ENCODE measurements at places on chromosomes 1 and 21. TPM values are rescaled to one million over a fixed set of nuclear protein-coding genes. Genes with fewer than 3 reads are reported as not detected.
A peak's percentile ranks its signal among the peaks of the same experiment; 100 is the strongest.

The ZSWIM5 gene
- 0.81 TPM for total RNA-seq

The OSBPL9 gene
- total RNA-seq: 53.5 TPM

The ZNF695 gene
- total RNA-seq: 0.06 TPM

The KRTAP13-2 gene
- not detected for total RNA-seq

The CELA2B gene
- total RNA-seq: not detected

The GRIK1 gene
- total RNA-seq: 0.12 TPM

The IL6R gene
- 13.1 TPM for total RNA-seq

The SPRR4 gene
- not detected for total RNA-seq

The LRRN2 gene
- total RNA-seq: 1.7 TPM

The ANKRD35 gene
- 1.4 TPM for total RNA-seq

The FOXO6 gene
- 2.8 TPM for total RNA-seq

The PSMG1 gene
- total RNA-seq: 25.3 TPM

DNA sequence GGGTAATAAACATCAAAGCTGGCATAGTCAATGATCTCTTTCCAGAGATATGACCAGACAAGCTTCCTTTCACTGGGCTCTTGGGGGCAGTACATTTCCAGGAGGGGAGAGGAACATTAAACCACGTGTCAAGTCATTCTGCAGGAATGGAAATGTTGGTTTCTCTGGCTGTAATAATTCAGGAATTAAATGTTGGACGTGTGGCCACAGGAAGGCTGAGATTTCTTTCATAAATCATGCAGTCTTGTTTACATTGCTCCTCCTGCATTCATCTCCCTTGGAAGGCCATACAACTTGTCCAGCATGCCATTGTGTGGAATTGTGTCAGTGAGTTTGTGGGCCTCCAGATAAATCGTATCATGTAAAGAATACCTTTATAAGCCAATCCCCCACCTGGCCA, 259.2 kb downstream of the ADGRL2 start:
- no peak for DNase-seq

DNA sequence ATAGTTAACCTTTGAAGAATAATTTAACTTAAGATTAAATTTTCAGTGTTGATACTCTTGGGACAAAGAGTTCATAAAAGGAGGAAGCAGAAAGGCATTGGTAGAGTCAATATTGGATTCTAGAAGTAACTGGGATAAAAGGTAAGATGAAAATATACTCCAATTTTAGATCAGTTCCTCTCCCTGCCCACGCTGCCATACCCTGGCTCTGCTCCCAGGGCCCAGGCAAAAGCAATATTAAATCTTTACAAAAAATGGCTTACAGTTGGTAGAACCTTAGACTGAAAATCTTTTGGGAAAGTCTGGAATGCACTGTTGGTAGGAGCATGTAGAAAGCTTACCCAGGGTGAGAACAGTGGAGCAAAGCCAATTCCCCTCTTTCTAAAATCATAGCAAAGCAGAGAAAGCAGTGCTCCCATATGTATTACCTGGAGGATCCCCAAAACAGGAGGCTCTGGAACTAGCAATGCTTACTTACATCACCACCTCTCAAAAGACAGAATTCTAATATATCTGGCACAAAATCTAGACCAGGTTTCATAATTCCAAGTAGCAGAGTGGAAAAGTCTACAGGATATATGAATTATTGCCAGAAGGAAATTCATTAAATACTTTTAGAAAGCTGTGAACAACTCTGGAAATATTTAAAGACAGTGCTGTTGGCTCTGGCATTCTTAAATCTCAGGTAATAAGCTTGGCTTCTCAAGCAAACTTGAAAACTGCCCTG, 24.5 kb downstream of the KIAA0319L start:
- no peak for DNase-seq

DNA sequence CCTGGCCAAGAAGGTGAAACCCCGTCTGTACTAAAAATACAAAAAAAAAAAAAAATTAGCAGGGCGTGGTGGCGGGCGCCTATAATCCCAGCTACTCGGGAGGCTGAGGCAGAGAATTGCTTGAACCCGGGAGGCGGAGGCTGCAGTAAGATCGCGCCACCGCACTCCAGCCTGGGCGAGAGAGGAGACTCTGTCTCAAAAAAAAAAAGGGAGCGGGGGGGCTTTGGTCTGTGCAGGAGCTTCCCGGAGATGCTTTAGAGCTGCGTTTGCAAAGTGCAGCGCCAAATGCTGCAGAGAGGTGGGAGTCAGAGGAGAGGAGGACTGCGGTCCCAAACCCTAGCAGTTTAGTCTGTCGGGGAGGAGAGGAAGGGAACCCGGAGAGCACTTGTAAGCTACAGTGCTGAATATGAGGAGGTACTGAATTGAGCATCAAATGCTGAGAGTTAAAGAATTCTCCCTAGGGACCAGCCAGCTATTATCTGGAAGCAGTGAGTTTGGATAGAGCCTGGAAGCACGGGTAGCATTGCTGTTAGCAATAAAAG, 569 bp downstream of the FALEC start:
- no peak for DNase-seq

DNA sequence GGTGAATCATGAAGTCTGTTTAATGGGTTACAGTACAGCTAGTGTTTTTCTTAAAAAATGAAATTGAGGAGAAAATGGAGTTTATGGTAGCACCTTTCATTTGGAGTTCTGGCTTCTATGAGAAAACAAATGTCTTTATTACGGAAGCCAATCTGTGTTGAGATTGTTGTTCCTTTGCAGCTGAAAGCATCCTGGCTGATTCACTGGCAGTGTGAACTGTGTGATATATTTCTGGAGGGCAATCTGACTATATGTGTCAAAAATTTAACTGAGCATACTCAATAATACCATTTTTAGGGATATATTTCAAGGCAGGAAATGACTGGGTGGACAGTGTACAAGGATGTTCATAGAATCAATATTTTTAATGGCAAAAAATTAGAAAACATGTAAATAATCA, 46.6 kb upstream of the LYST start:
- DNase-seq: no peak

DNA sequence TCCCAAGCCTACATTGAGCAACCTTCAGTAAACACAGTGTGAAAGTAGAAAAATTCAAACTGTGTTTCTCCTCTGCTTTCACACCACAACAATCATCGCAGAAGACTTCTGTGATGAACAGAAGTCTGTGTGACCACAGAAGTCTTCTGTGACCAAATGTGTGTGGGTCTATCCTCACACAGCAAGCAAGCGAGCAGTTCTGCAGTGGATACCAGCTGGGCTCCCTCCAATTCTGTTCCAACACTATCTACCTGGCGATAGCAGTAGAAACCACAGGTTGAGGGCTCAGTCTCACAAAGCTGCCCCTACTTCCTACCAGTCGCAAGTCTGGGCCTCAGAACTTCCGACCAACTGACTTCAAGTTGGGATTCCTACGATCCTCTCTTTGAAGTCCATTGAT, 21.0 kb upstream of the RAP1A start:
- no peak for DNase-seq

GRCh38 chr1:43007377-43008114, 48.9 kb upstream of the SLC2A1 start:
- no peak for DNase-seq

DNA sequence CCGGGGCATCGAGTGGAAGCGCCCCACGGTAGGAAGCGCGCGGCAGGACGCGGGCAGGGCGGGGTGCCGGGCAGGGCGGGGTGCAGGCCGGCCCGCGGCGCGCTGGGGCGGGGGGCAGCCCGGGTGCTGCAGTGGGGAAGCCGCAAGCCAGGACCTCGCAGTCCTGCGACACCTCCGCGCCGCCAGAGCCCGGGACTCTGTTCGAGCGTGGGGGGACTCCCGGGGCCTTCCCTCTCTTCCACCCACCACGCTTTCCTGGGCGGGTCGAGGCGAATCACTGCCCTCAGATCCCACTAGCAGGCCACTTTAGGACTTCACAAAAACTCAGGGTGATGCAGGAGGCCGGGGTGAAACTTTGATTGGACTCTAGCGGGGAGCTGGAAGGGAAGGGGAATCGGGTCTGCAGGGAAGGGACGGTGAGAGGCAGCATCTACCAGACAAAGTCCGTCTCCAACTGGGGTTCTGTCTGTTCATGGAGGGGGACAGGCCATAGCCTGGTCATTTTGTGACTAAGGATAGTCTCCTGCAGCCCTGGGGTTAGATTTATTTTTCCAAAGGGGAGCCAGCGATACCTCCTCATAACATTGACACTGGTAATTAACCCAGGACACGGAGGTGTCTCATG, 623 bp downstream of the CAPN2 start:
- DNase-seq: peak; percentile 48

DNA sequence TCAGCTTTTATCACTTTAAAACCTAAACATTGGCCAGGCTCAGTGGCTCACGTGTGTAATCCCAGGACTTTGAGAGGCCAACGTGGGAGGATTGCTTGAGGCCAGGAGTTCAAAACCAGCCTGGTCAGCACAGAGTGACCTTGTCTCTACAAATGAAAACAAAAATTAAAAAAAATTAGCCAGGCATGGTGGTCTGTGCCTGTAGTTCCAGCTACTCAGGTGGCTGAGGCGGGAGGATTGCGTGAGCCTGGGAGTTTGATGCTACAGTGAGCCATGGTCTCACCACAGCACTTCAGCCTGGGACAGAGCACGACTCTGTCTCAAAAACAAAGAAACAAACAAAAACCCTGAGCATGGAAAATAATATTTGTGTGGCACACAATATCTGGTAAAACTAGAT, 143.5 kb upstream of the HNRNPU start:
- no peak for DNase-seq

DNA sequence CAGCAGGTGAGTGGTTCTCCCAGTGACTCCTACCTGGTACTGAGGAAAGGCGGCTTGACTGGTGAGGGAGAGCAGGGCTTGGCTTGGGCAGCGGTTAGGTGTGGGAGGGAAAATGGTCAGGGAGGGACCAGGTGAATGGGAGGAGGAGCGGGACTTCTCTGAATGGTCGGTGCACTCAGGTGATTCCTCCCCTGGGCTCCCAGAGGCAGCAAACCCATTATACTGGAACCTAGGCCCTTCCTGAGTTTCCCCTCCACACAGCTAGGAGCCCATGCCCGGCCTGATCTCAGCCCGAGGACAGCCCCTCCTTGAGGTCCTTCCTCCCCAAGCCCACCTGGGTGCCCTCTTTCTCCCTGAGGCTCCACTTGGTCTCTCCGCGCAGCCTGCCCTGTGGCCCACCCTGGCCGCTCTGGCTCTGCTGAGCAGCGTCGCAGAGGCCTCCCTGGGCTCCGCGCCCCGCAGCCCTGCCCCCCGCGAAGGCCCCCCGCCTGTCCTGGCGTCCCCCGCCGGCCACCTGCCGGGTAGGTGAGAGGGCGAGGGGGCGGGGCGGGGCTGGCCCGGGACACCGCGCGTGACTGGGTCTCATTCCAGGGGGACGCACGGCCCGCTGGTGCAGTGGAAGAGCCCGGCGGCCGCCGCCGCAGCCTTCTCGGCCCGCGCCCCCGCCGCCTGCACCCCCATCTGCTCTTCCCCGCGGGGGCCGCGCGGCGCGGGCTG, 2.3 kb downstream of the ARTN start:
- DNase-seq: no peak

- no peak for DNase-seq
Observed at GRCh38 chr1:64122588-64122987, 80.8 kb upstream of the UBE2U start.

DNA sequence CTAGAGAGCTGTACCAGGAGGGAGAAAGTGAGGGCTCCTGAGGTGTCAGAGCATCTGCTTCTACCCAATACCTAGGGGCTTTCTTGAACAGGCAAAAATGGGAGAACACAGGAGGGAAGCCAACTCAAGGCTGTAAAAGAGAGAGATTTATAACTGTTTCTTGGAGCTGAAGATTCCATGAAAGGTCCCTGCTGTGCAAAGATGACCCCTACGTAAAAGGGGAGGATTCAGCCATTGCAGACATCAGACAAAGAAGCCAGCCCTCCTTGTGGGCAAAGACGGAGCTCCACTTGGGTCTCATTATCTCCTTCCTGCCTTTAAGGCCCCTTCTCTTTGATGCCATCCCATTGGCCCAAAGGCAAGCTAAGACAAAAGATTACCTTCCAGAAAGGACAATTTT, 524.1 kb upstream of the CAMK1G start:
- no peak for DNase-seq

- no peak for DNase-seq
Observed at GRCh38 chr1:50421366-50421748, 1.9 kb downstream of the DMRTA2 start.

GRCh38 chr1:150906329-150906728, 19.4 kb downstream of the CTXND2 start:
- no peak for DNase-seq

- DNase-seq: no peak
Observed at GRCh38 chr1:33682371-33682770, 181.5 kb upstream of the HMGB4 start.

GRCh38 chr1:14809191-14809981, 210.9 kb downstream of the KAZN start:
- DNase-seq: no peak

- DNase-seq: no peak
Observed at GRCh38 chr1:145916745-145917144, 1.8 kb downstream of the PEX11B start.

- no peak for DNase-seq
Observed at GRCh38 chr1:223783676-223784075, 62.1 kb downstream of the TP53BP2 start.

- DNase-seq: peak; percentile 33
Observed at GRCh38 chr1:68347415-68347814, 102.3 kb downstream of the RPE65 start.

- DNase-seq: no peak
Observed at GRCh38 chr1:209522826-209523225, 60.7 kb upstream of the CAMK1G start.

- DNase-seq: no peak
Observed at GRCh38 chr1:152759453-152760173, 1.8 kb downstream of the KPRP start.

DNA sequence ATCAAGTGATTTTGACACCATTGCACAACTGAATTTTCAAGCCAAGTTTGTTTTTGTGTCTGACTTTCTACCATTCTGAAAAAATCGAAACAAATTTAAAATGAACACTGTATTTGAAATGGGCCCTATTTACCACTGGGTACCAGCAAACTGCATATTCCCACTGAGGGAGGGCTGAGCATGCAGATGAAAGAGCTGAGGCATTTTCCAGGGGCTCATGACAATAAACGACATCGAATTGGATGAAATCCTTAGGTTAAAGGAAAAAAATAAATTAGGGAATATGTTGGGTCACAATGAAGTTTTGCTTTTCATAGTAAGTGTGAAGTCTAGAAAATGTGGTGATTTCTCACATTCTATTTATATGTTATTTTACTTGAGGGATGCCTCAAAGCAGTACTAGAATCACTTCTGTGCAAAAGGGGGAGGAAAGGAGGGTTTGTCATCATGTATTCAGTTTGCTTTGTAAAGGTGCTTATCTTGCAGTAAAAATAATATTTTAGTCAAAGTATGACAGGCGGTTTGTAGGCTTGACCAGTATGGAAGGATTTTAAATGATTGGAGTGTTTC, 11.2 kb downstream of the ZBTB18 start:
- no peak for DNase-seq

- no peak for DNase-seq
Observed at GRCh38 chr1:169392406-169392805, 24.4 kb downstream of the BLZF1 start.

DNA sequence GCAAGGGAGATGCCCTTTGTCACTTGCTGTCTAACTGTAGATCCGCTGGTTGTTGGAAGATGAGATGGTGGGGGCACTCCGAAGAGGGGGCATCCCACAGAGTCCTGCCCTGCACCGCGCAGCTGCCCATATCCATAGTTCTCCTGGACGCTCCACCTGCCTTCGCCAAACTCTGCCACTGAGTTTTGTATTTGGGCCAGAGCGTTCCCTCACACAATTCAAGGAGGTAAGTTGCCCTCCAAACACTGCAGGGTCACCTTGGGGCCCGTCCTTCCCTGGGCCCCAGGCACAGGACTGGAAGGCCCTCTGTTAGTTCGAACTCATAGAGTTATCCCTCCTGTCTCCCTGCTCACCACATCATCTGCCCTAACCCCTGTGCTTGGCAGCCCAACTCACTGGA, 22.1 kb downstream of the HYI start:
- DNase-seq: no peak
